ENCODE measurements at places on chromosomes 3 and 15. TPM values are rescaled to one million over a fixed set of nuclear protein-coding genes. Genes with fewer than 3 reads are reported as not detected.

BFSP2 gene
- not detected for total RNA-seq

MAPKAPK3 gene
- total RNA-seq = 65.6 TPM

FETUB gene
- total RNA-seq = not detected

CASR gene
- 24.4 TPM for total RNA-seq

ECE2 gene
- not detected for total RNA-seq

PPP1R14D gene
- not detected for total RNA-seq

DNAJA4 gene
- total RNA-seq = 32.1 TPM

TEX55 gene
- not detected for total RNA-seq

PTH1R gene
- 127 TPM for total RNA-seq

SYNPR gene
- total RNA-seq = not detected

DUOX1 gene
- 1.8 TPM for total RNA-seq

ZNF501 gene
- 9.2 TPM for total RNA-seq

LEKR1 gene
- total RNA-seq = 4.0 TPM

CPEB1 gene
- 3.1 TPM for total RNA-seq

HIGD2B gene
- total RNA-seq = not detected

NR2E3 gene
- total RNA-seq = 1.2 TPM

IL17RC gene
- total RNA-seq = 46.5 TPM

CCR4 gene
- 0.29 TPM for total RNA-seq

FRMD5 gene
- total RNA-seq = 0.82 TPM

LRRC57 gene
- 21.0 TPM for total RNA-seq
